ENCODE measurements at places on chromosomes 4 and X. TPM values are rescaled to one million over a fixed set of nuclear protein-coding genes. Genes with fewer than 3 reads are reported as not detected.

DNA sequence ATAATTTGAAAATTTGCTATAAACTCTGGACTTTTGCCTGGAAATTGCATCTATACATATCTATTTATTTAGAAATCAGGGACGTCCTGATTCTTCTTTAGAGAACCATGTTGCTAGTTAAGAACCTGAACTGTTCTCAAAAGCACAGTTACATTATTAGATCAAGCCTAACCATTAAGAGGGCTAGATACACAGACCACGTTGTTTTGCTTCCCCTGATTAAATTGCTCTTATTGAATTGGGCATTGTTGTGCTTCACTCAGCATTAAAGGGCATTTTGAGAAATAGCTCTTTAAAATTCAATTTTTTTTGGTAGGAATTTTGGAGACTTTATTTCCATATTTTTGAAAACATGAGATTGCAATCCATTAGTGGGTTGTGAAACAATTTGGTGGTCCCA is 44.4 kb downstream of the FIP1L1 start:
- DNase-seq, result no peak

The DUX4 gene
- total RNA-seq, result not detected

The CSAG1 gene
- not detected for total RNA-seq

The XK gene
- total RNA-seq, result 0.12 TPM

The TCP11X2 gene
- not detected for total RNA-seq

DNA sequence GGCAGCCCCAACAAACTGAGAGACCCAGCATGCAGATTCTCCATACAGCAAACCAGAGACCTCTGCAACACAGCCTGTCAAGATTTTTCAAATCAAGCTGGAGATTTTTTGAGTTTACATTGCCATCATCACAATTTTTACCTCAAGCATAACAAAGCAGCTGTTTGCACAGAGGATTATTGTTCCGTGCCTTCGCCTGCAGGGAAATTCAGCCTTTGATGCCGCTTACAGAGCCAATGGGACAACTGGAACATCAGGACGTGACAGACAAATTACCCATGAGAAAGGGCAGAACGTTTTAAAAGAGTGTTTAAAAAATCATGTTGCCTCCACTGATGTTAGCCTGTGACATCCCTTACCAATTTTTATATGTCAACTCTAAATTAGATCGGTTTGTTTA is 363.7 kb downstream of the FBXW7 start:
- DNase-seq, result no peak

- DNase-seq, result no peak
These were observed 42.3 kb upstream of the RNF128 start for GRCh38 chrX:106684207-106684606.

DNA sequence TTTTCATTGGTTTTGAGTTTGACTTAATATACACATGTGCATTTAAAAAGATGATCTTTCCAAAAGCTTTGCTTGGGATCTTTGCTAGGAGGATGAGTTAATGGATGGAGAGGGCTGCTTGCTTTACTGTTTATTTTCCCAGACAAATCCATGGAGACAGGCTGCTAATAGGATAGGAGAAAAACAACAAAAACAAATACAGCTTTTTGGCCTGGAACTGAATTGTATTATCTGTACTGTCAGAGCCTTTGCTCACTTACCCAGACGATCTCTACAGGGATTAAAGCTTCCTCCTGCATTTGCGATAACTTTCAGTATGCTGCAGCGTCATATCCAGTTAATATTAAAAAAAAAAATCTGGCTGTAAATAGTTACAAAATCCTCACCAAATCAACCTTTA is 190.8 kb upstream of the NUDT6 start:
- DNase-seq, result no peak

DNA sequence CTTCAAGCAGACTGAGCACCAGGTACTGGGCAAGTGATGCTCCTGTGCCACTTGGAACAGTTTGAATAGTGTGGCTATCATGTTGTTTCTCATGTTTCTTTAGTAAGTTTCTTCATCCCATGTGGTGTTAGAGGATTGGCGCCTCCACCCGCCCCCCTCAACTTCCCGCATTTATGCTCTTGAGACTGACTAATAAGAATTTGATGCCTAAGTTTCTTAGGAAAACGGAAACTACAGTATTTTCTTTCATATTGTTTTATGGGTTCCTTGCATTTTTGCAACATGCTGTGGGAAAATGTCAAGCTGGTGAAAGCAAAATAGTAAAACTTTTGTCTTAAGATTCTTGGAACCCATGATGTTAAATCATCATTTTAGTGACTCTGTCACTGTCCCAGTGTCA is 101.2 kb upstream of the SLC4A4 start:
- no peak for DNase-seq

The KCTD8 gene
- total RNA-seq, result not detected

GRCh38 chrX:133364865-133365264 is 50.4 kb downstream of the GPC4 start:
- DNase-seq, result no peak

- no peak for DNase-seq
These were observed 22.8 kb downstream of the PDLIM3 start for GRCh38 chr4:185512516-185512915.

GRCh38 chr4:3752022-3752421 is 14.2 kb upstream of the ADRA2C start:
- no peak for DNase-seq

DNA sequence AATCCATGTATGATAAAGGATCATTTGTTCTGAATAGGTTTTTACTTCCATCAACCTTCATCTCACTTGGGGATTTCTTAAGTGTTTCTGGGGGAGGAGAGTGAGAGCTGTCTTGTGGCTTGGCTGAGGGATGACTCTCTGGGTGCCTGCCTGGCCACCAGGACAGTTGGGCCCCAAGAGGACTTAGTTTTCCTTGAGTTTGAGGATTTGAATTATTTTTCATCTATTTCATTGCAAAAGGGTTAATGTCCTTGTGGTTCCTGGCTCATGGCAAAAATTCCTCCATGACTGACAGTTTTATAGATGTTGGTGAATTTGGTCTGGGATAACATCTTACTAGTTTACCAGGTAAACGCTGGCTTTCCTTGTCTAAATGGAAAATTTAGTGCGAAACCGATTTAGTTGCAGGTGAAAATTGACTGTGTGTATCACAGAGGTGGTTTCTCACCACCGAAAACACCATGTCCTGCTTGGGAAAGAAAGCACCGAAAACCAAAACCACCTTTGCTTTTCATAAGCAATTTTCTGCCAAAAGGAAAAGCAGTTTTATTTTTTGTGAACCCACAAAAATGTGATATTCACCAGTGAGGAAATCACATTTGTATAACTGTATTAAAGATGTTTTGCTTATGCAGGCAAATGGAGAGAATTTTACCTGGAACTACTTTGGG is 331.3 kb upstream of the SFRP2 start:
- no peak for DNase-seq

DNA sequence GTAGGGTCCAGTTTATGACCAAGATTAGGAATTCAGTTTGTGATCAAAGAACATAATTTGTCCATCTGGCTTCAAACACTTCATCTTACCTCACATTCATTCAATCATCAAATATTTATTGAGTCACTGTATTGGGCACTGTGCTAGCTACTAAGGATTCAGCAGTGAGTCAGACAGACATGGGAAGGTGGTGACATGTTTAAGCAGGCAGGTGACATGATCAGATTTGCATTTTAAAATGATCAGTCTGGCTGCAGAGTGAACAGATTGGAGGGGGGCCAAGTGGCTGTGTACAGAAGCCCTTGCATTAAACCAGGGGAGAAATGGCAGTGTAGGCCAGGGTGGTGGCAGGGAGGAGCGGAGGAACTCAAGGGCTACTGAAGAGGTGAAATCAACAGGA is 25.1 kb upstream of the APLN start:
- no peak for DNase-seq

The F9 gene
- not detected for total RNA-seq

The SLC10A4 gene
- 2.0 TPM for total RNA-seq

DNA sequence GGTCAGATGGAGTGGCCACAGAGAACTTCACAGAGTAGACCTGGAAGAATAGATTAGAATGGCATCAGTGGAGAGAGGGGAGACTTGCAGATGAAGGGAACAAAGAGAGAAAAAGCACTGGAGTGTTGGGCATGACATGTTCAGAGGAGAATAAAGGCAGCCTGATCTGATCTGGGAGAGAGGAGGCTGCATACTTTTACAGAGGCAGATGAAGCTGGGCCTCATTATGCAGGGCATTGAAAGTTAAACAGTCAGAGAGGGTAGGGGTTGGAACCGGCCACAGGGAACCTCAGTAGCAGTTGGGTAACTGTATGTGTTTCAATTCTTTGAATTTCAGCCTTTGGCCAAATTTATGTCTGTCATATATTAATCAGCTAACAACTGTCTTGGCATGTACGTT is 61.2 kb downstream of the SH3BGRL start:
- DNase-seq, result no peak

The HERC5 gene
- total RNA-seq, result 1.7 TPM

- DNase-seq, result no peak
These were observed 82.2 kb upstream of the BMP2K start for GRCh38 chr4:78693777-78694456.
